ENCODE measurements at places on chromosomes 2 and 18.

DNA sequence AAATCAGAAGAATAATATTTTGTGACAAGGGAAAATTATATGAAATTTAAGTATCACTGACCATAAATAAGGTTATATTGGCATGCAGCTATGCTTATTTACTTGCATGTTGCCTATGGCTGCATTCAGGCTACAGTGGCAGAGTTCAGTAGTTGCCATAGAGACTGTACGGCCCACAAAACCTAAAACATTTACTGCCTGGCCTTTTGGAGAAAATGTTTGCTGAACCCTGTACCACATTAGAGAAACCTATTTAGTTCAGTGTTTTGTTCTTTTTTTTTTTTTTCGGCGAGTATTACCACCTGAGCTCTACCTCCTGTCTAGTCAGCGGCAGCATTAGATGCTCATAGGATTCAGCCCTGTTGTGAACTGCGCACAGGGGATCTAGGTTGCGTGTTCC lies 163.7 kb downstream of the MCFD2 start:
- no peak for DNase-seq

- no peak for DNase-seq
These were observed 998 bp downstream of the RNF149 start for GRCh38 chr2:101307503-101307902.

DNA sequence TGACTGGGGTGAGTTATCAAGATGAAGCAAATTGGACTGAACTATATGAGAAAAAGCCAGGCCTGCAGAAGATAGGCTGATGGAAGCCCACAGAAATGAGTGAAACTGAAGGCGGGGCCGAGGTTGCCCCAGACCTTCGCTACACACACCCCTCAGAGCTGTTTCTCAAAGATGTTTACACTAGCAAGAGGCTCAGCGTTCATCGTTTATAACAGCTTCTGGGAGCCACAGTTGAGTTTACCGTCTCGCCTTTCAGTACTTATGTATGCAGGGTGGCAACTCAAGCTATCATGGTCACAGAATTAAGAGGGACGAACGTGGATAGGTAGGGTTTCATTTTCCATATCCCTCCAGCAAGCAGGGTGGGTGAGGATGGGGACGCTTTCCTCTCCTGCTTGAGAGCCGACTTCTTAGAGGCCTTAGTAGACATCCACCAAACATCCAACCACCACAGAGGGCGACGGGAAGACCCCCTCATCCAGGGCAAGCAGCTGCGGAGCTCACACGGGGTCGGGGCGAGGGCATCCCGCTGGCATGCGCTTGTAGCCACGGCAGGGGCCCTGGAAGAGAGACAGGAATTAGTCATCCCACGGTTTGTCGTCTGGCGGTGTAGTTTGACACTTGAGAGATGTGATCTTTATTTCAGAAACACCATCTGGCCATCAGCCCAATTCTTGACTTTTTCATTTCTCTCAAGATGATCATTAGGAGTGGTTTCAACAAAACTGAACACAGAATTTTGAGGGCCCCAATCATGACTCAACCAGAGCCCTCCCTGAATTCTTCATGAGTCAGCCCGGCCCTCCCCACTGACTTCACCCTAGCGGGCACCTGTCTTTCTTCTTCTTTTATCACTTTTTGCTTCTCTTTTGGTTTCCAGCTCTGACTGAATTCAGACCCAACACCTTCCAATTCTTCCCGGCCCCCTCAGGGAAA lies 109.1 kb upstream of the CTDP1 start:
- DNase-seq, result no peak

GRCh38 chr18:54192900-54193299 lies 31.6 kb downstream of the MBD2 start:
- DNase-seq, result no peak

DNA sequence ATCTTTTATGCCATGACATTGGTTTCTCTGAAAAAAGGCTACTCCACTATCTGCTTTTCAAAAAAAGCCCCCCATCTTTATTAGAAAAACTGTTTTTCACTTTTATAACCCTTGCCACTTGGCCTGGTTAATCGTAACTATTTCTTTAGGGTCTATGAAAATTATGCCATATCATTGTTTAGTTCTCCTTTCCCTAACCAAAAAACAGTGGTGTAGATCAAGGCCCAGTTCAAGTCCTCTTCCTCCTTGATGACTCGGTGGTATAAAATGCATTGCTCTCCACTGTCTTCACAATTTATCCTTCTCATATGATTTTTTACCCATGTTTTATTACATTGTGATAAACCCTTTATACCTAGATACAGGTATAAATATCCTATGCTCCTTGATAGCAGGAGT lies 205.5 kb downstream of the ZNF521 start:
- peak; percentile 42 for DNase-seq

- no peak for DNase-seq
These were observed 464.7 kb downstream of the TXNL1 start for GRCh38 chr18:56173542-56174220.

DNA sequence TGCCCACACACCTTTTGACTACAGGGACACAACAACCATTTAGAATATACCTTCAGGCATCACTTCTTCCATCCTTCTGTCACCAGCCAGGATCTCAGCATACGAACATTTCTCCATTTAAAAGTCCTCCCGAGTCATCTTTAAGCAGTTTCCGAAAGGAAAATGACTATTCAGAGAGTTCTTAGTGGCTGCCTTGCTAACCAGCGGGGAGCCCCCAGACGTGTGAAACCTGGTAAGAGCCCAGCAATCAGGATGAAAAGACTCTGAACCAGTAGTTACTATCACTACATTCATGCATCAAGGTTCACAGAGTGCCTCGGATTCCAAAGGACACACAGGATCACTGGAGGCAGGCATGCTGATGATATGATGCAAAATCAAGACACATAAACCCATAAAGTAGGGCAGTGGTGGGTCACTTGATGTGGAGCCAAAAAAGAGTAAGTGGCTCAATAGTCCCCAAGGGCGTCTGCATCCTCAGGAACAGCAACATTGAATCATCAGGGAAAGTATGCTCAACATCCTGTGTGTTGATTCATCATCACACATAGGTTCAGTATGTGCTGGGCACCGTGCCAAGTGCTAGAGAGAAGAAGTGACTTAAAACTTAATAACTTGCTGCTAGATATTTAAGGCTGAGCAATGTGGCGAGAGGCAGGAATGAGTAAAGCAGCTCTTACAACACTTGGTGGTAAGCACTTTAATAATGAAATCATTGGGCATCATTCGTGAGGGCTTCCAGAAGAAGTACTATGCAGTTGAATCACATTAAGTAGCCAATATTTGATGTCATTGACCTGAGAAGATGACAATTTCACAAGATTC lies 4.4 kb downstream of the CCL20 start:
- peak; percentile 63 for DNase-seq

- no peak for DNase-seq
These were observed 296.1 kb upstream of the GULP1 start for GRCh38 chr2:187995556-187995955.

DNA sequence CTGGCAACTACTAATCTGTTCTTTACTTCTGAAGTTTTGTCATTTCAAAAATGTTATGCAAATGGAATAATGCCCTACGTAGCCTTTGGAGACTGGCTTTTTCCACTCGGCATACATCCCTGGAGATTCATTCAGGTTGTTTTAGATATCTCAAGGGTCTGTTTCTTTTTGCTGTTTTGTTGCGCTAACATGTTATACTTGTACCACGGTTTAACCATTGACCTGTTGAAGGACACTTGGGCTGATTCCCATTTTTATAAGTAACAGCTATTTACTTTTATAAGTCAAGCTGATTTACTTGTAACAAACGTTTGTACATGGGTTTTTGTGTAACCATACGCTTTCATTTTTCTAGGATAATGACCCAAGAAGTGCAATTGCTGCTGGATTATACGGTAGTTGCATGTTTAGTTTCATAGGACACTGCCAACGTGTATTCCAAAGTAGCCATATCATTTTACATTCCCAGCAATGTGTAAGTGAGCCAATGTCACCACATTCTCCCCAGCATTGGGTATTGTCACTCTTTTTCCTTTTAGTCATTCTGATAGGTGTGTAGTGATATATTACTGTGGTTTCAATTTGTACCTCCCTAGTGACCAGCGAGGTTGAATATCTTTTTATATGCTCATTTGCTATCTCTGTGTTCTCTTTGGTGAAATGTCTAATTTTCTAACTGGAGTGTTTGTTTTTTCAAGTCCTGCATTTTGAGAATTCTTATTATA lies 36.5 kb upstream of the STAT4 start:
- no peak for DNase-seq

- DNase-seq, result peak; percentile 76
These were observed 6.0 kb upstream of the INPP5D start for GRCh38 chr2:233053928-233054784.

DNA sequence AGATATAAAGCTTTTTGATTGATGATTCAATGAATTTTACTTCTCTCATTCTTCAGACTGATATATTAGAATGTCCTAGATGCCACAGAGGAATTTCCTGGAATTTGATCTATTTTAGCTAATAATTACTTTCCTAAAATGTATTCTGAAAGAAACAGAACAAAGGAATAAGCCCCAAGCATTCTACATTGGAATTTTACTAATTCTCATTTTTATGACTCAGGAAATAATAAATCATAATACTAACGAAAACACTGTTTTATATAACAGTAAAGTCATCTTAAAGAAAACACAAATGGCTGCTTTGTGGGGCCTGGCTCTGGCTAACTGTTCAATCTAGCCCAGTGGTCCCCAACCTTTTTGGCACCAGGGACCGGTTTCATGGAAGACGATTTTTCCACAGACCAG lies 68.6 kb upstream of the LPIN2 start:
- no peak for DNase-seq

DNA sequence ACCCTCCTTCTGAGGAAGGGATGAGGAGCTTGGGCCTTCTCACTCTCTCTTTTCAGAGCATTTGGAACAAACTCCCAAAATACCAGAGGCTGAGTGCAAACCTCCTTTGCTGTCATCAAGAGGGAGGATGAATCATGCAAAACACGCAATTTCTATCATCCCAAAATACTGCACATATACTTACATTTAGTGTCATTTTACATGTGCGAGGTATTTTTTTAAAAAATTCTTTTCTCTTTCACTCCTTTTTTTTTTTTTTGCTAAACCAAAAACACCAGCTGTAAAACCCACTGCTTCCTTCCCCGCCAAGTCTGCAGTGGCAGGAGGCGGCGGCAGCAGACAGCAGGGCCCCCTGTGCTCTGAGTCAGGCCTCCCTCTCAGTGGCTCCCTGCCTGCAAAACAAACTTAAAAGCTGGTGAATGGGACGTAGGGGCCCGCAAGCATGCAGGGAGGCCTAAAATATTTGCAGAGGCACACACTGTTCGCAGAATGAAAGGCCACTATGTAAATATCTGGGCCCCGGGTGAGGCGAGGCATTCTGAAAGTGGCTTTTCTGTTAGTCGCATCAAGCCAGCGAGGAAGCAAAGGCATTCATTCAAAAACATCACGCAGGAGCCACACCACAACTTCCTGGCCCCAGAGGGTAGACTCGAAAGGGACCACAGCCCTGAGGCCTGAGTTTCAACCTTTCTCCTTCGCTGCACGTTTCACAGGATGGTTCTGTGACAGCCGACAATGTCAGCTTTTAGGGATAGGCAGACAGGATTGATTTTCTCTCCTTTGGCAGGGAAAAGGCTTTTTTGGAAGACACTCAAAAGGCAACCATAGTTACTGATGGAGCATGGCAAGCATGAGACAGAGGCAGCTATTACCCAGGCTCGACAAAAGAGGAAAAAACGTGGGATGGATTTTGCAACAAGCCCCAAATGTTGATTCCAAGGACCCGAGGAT lies 73.4 kb downstream of the ACTR2 start:
- peak; percentile 79 for DNase-seq

GRCh38 chr2:191839918-191840804 lies 6.7 kb downstream of the CAVIN2 start:
- peak; percentile 58 for DNase-seq

DNA sequence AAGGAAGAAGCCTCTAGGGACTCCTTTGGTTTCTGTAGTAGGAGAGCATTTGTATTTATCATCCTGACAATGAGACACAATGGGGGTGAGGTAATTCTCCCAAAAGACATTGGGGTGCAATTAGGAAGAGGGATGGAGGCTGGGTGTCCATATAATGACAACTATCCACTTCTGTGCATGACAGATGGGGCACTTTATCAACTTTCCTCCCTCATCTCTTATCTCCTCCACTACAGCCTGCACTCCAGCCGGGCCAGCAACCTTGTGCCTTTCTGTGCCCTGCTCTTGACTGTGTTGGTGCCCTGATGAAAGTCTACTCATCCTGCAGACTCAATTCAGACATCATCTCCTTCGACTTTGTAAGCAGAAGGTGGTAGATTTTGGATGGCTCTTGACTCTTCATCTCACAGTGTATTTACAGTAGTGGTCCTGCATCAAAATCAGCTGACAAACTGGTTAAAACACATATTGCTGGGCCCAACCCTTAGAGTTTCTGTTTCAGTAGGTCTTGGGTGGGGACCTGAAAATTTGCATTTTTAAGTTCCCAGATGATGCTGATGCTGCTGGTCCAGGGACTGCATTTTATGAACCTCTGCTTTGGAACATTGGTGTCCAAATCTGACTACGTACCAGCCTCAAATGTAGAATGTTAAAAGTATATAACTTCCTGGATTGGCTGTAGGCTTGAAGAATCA lies 40.8 kb upstream of the CFAP36 start:
- peak; percentile 45 for DNase-seq

GRCh38 chr2:11242542-11243174 lies 87.4 kb downstream of the SLC66A3 start:
- DNase-seq, result peak; percentile 22

GRCh38 chr18:25979369-25980040 lies 110.9 kb downstream of the SS18 start:
- no peak for DNase-seq

- DNase-seq, result peak; percentile 94
These were observed 72.0 kb upstream of the ZCCHC2 start for GRCh38 chr18:62450546-62451410.

GRCh38 chr18:63141778-63142176 lies 177.8 kb downstream of the BCL2 start:
- DNase-seq, result peak; percentile 62

DNA sequence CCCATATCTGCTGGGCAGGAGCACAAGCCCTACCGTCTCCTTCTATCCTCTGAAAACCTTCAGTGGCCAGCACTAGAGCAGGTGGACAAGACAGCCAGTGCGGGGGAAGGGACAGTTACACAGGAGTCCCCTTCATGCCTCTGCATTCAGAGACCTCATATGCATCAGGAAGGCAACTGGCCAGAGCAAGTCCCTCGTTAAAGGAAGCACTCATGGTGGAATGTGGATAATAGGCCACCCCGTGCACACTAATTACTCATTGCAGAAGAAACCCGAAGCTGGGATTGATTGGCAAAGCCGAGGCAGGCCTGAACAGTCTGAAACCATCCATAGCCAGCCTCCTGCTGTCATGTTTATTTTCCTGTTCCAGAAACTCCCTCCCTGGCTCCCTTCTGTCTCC lies 11.2 kb downstream of the KIAA2012 start:
- DNase-seq, result no peak

DNA sequence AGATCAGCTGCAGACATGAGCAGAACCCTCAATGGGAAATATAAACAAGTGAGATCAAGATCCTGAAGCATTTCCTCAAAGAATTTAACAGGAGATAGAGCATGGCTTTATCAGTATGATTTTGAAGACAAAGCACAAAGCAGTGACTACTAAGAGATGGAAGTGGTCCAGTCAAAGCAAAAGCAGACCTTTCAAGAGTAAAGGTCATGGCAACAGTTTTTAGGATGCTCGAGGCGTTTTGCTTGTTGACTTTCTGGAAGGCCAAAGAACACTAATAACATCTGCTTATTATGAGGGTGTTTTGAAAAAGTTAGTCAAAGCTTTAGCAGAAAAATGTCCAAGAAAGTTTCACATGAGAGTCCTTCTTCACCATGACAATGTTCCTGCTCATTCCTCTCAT lies 128.5 kb downstream of the KCNE4 start:
- DNase-seq, result no peak

GRCh38 chr2:106096299-106097037 lies 97.6 kb downstream of the UXS1 start:
- DNase-seq, result no peak

GRCh38 chr2:113776949-113777348 lies 20.5 kb upstream of the SLC35F5 start:
- no peak for DNase-seq
